ENCODE measurements at places on chromosomes 1 and 21.

DNA sequence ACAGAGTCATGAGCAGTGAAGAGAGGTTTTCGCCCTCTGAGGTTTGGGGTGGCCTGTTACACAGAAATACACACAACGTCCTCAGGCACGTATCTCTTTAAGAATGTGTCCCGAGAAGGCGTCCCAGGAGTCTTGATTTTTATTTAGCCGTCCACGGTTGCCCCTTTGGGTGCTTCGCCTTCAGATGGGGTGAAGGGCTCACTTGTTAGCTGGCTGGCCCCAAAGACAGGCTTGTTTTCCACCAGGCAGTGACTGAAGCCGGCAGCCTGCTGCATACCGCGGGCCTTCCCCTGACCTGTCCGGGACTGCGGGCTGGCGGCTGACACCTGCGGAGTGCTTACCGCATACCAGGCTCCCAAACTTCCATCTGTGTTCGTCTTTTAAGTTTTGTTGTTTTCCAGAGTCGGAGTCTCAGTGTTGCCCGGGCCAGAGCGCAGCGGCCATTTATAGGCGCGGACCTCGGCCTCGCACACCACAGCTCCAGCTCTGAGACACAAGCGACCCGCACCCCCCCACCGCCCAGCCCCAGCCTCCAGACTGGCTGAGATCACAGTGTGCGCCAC is 1.6 kb upstream of the ADARB1 start:
- DNase-seq = no peak

DNA sequence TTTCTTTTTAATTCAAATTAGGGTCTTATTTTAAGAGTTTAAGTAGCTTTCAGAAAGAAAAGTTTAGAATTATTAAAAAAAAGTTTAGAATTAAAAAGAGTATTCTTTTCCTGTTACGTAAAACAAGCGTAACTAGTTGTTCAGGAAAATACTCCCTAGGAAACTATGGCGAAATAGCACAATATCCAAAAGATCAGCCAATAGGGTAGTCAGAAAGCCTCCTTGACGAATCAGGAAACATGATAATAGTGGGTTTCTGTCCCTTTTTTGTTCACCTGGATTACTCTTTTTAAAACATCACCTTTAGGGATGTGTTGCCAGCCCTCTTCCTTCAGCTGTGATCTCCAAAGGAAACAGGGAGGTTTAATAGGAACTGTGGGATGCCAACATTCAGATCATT is 25.2 kb downstream of the S1PR1 start:
- no peak for DNase-seq

DNA sequence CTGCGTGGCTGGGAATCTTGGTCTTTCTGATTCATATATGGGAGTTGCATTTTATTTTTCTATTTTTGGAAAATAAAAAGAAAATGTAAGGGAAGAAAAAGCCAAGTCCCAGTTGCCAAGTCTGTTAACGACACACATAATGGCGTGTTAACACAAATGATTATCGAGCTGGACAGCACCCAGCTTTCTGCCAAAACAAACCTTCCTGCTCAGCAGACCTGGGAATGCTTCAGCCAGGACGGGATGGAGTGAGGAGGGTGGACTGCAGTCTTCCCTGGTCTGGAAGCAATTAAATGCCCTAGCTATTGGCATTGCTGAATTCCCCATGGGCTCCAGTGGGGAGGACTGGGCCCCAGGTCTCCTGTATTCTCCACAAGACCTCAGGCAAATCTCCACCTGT is 184.2 kb upstream of the USP24 start:
- DNase-seq = no peak

DNA sequence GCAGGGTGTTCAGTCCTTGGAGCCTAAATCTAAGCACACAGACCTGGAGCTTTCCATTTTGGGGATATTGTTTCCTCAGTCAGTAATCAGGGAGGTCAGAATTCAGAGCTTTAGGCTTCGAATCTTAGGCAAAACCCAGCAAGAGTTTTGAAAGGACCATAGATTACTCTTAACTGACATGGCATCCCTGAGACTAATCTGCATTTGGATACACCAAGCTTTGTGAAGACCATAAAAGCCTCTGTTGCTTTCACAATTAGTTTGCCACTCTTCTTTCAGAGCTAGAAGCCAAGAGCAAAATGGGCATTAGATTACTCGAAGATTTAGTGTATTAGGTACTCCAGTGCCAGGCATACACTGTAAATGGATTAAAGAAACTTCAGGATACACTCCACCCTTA is 131.8 kb upstream of the GREM2 start:
- DNase-seq = no peak

GRCh38 chr1:227757781-227758180 is 22.5 kb downstream of the SNAP47 start:
- no peak for DNase-seq
